ENCODE measurements at places on chromosomes 4 and X. TPM values are rescaled to one million over a fixed set of nuclear protein-coding genes. Genes with fewer than 3 reads are reported as not detected.

Gene SPANXA2
- not detected for total RNA-seq

GRCh38 chr4:186561748-186562147 is 6.4 kb upstream of the MTNR1A start:
- no peak for DNase-seq

DNA sequence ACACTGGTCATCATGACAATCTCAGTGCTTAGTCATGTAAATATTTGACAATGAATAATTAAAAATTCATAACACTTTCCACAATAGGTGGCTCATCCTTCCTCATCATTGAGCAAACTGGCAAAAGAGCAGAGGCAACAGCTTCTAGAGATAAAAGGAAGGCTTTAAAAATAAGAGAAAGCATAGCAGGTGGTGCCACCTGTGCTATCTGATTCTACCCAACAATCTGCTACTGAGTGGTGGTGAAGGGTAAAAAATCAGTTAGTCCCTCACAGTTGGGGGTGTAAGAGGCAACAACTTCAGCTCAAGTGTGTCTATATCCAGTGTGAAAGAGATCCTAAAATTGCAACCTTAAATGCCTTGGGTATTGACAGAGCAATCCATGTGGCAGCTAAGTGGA is 280.1 kb upstream of the PPARGC1A start:
- DNase-seq, result no peak

DNA sequence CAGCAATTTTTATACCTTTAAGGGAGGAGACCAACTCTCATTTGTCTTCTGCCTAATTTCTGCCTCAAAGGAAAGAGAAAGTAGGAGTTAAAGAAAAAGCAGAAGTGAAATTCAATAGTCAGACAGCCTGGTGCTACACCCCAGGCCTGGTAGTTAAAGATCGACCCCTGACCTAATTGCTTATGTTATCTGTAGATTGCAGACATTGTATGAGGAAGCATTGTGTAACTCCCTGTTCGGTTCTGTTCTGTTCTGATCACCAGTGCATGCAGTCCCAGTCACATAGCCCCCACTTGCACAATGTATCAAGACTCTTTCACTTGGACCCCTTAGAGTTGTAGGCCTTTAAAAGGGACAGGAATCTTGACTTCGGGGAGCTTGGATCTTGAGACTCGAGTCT is 335.9 kb upstream of the AR start:
- DNase-seq, result no peak

GRCh38 chr4:145199051-145199716 is 18.8 kb upstream of the OTUD4 start:
- no peak for DNase-seq

DNA sequence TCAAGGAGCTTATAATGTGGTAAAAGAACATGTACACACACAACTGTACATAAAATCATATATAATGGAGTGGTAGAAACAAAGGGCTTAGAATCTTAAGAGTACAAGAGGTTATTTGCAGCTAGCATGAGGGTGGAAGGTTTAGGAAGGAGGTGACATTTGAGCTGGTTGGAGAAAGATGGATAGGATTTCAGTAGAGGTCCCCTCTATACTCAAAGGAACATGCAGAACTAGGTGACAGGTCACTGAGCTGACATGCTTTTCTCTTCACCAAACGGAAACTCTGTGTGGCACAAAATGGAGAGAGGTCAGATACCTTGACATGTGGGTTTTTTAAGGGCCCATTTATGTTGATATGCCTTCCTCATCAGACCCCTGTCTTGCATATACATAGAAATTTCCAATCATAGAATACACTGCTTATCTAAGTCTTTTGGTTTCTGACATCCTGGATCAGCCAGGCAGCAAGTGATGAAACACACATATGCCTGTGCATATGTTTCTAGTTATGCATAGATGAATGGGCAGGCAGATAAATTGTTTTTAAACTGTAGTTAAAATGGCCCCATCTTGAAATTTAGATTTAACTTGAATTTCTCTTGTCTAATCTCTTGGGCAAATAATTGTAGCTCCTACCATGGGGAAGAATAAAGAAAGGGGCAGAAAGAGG is 29.3 kb downstream of the CLCN5 start:
- DNase-seq, result no peak
